Immature natural killer cell (primary cell): ENCODE measurements at places on chromosomes 3 and 15. TPM values are rescaled to one million over a fixed set of nuclear protein-coding genes. Genes with fewer than 3 reads are reported as not detected.

GRCh38 chr3:16647668-16648067, 42.4 kb upstream of the DAZL start:
- H3K4me1 ChIP-seq = no peaks in the 10 kb centered on the region
- peaks cover 3% of the 10 kb centered on the region for H3K36me3 ChIP-seq
- H3K27me3 ChIP-seq = no peaks in the 10 kb centered on the region
- no peak overlapping the region for H3K4me3 ChIP-seq

DNA sequence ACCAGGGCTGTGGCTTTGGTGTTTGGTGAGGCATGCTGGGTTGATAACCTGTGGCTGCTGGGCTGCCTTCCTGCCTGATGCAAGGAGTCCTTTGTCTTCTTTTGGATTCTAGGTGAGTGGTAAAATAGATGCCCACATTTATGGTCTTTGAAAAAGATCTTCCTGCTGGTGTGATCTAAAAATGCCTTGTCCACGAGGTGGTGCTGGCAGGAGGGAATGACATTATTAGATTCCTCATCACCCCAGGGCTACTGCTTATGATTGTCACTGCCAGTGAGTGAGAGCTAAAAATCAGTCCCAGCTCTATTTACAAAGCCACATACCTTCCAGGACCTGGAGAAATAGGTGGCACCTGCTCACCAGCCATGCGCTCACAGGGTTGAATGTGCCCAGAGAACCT, 355.5 kb upstream of the ROPN1 start:
- DNase-seq = no peak
- peaks cover 2% of the 10 kb centered on the region for H3K27me3 ChIP-seq
- no peaks in the 10 kb centered on the region for H3K36me3 ChIP-seq
- H3K4me1 ChIP-seq = no peaks in the 10 kb centered on the region

GRCh38 chr3:176055836-176056235, 1141.4 kb downstream of the TBL1XR1 start:
- H3K4me3 ChIP-seq = no peak overlapping the region
- H3K27ac ChIP-seq = no peak overlapping the region
- H3K4me1 ChIP-seq = no peaks in the 10 kb centered on the region
- no peak for DNase-seq
- H3K36me3 ChIP-seq = no peaks in the 10 kb centered on the region

- H3K4me1 ChIP-seq = peaks cover 13% of the 10 kb centered on the region
- H3K27me3 ChIP-seq = no peaks in the 10 kb centered on the region
- no peak for DNase-seq
Measured at GRCh38 chr3:175343946-175344345, 484.8 kb downstream of the NAALADL2 start.

GRCh38 chr3:79314962-79315361, 452.8 kb downstream of the ROBO1 start:
- no peak for DNase-seq
- H3K36me3 ChIP-seq = no peaks in the 10 kb centered on the region
- no peaks in the 10 kb centered on the region for H3K27me3 ChIP-seq
- H3K27ac ChIP-seq = no peak overlapping the region
- no peak overlapping the region for H3K4me3 ChIP-seq

DNA sequence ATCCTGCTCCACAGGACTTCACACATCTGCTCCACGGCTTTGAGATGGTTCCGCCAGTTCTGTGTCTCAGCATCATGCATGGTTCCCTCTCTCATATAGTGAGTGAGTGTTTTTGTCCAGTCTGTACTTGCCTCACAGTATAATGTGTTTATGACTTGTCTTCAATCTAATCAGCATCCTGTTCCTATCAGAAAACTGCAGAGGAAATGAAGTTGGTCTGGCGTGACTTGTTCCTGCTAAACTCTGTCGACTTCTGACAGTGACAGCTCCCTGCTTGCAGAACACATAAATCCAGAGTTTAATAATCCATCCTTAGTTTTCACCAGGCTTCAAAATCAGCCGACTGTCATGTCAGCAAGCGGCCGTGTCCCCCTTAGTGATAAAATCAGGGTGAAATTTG, 222.3 kb downstream of the SLCO3A1 start:
- no peaks in the 10 kb centered on the region for H3K36me3 ChIP-seq
- H3K27me3 ChIP-seq = peaks cover 2% of the 10 kb centered on the region
- peaks cover 43% of the 10 kb centered on the region for H3K4me1 ChIP-seq
- no peak for DNase-seq
- peak overlapping the region; percentile 5 for H3K27ac ChIP-seq

DNA sequence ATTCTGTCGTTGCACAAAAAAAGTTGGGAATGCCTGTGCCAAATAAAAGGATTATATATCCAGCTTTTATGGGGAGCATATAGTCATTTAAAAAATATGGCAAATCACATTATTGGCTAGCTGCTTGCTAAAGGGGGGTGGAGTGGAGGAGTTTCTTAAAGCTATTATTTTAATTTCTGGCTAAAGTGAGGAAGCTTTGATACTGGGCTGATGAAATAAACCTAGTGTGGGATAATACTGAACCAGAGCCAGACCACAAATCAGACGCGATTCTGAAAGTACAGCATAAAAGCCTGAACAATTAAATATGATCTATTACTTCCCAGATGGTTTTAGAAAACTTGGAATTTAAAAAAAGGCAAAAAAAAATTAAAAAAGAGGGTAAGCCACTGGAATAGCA, 14.4 kb downstream of the POLR2M start:
- no peak overlapping the region for H3K27ac ChIP-seq
- peaks cover 6% of the 10 kb centered on the region for H3K4me1 ChIP-seq
- H3K27me3 ChIP-seq = no peaks in the 10 kb centered on the region
- no peak for DNase-seq

GRCh38 chr15:72813345-72814004, 29.9 kb upstream of the ADPGK start:
- no peak overlapping the region for H3K4me3 ChIP-seq
- H3K36me3 ChIP-seq = no peaks in the 10 kb centered on the region
- peaks cover 7% of the 10 kb centered on the region for H3K27me3 ChIP-seq
- no peak for DNase-seq

- H3K4me3 ChIP-seq = peak within 1 kb of the TSS; percentile 93
- H3K4me1 ChIP-seq = peaks cover 24% of the 10 kb centered on the region
- no peaks in the 10 kb centered on the region for H3K27me3 ChIP-seq
- DNase-seq = peak; percentile 76
- H3K27ac ChIP-seq = peak within 1 kb of the TSS; percentile 92
- no peaks in the 10 kb centered on the region for H3K36me3 ChIP-seq
Measured at GRCh38 chr15:63121382-63122001, at the start of gene LACTB. Gene LACTB (plus strand): TSS chr15:63121861. CDS start chr15:63121872, 11 bp downstream.

- H3K36me3 ChIP-seq = no peaks in the 10 kb centered on the region
- DNase-seq = no peak
Measured at GRCh38 chr3:5840056-5840455, 652.5 kb downstream of the EDEM1 start.

- H3K4me3 ChIP-seq = no peak overlapping the region
- no peak overlapping the region for H3K27ac ChIP-seq
- H3K27me3 ChIP-seq = no peaks in the 10 kb centered on the region
Measured at GRCh38 chr3:130737622-130738021, 9.0 kb downstream of the PIK3R4 start.

GRCh38 chr3:194282436-194283122, 68.5 kb downstream of the CPN2 start:
- no peak overlapping the region for H3K27ac ChIP-seq
- H3K36me3 ChIP-seq = no peaks in the 10 kb centered on the region
- no peak for DNase-seq
- H3K4me1 ChIP-seq = peaks cover 21% of the 10 kb centered on the region

GRCh38 chr3:23302271-23302670, 99.1 kb downstream of the UBE2E2 start:
- H3K4me1 ChIP-seq = no peaks in the 10 kb centered on the region
- no peak for DNase-seq
- no peaks in the 10 kb centered on the region for H3K36me3 ChIP-seq
- no peak overlapping the region for H3K4me3 ChIP-seq
- H3K27ac ChIP-seq = no peak overlapping the region
- H3K27me3 ChIP-seq = peaks cover 4% of the 10 kb centered on the region

- H3K4me3 ChIP-seq = no peak overlapping the region
- no peak overlapping the region for H3K27ac ChIP-seq
- H3K27me3 ChIP-seq = peaks cover 2% of the 10 kb centered on the region
- no peaks in the 10 kb centered on the region for H3K36me3 ChIP-seq
- no peaks in the 10 kb centered on the region for H3K4me1 ChIP-seq
- no peak for DNase-seq
Measured at GRCh38 chr3:63519426-63519825, 133.0 kb upstream of the SNTN start.

DNA sequence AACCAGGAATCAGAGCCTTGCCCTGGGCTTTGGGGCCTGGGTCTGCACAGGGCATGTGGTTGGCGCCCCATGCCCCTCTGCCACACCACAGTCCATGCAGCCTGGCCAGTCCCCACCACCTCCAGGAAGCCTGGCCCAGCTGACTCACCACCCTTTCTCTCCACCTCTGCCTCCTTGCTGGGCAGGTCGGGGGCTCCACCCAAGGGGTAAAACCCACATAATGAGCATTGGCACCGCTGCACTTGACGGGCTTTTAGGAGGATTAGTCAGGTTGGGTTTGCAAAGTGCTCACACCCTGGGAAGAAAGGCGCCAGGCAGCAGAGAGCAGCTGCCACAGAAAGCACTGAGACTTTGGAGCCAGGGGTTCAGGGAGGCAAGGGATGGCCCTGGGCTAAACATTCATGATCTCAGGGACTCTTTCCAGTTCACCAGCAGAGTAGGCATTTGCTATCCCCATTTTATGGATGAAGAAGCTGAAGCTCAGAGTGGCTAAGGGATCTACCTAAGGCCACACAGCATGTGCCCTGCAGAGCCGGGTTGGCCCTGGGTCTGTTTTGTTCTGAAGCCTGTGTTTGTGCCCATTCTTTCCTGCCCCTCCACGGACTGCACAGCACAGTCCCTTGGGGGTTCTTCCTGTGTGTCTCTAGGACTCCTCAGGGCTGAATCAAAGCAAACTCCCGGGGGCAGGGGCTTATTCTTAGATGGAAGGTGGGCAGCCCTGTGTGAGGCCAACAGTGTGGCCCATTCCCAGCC, 113.4 kb downstream of the ETFA start:
- H3K27ac ChIP-seq = no peak overlapping the region
- H3K36me3 ChIP-seq = peaks cover 4% of the 10 kb centered on the region
- H3K4me3 ChIP-seq = no peak overlapping the region
- H3K4me1 ChIP-seq = no peaks in the 10 kb centered on the region
- H3K27me3 ChIP-seq = peaks cover 7% of the 10 kb centered on the region

DNA sequence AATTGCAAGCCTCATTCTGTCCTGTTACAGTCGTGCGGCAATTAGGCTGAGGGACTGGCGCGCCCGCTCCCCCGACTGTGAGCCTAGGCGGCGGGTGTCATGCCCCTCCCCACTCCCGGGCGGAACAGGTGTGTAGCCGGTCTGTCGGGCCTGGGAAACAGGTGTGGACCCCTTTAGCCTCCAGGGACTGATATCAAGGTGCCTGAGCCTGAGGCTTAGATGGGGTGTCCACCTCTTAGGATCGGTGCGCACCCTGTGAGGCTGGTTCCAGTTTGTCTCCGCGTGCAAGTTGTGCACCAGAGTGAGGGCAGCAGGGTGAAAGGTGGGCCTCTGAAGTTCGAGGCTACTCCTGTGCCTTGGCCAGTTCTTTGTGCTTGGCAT, 686 bp downstream of the VPS8 start:
- peak overlapping the region; percentile 95 for H3K27ac ChIP-seq
- peaks cover 42% of the 10 kb centered on the region for H3K4me1 ChIP-seq
- DNase-seq = no peak
- peaks cover 11% of the 10 kb centered on the region for H3K36me3 ChIP-seq
- H3K4me3 ChIP-seq = peak overlapping the region; percentile 99
- H3K27me3 ChIP-seq = peaks cover 8% of the 10 kb centered on the region

DNA sequence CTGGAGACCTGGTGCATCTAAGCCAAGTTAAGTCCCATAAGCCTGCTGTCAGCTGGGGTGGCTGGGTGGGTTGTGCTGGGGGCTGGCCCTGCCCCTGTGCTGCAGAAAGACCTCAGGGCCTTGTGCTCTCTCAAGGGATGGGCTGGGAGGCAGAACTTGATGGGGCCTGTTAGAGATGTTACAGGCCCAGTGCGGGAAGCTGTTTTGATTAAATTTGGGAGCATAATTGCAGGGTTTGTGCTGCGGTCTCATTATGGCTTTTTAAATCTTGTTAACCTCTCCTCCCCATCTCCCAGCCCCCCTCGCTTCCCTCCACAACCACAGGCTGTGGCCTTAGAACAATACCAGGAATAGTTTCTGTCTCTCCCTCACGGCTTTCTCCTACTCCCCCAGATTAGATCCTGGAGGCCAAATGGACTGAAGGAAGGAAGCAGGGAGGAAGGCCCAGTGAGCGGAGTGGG, 87.6 kb upstream of the TLE3 start:
- no peaks in the 10 kb centered on the region for H3K36me3 ChIP-seq
- H3K27ac ChIP-seq = no peak overlapping the region
- no peaks in the 10 kb centered on the region for H3K4me1 ChIP-seq
- H3K4me3 ChIP-seq = no peak overlapping the region
- no peak for DNase-seq

GRCh38 chr15:100879464-100880138, at the start of gene ALDH1A3:
Gene ALDH1A3 (plus strand): TSS chr15:100879831. CDS start chr15:100879908, 77 bp downstream.
- H3K4me3 ChIP-seq = peak within 1 kb of the TSS; percentile 9
- peaks cover 5% of the 10 kb centered on the region for H3K4me1 ChIP-seq
- H3K27ac ChIP-seq = no peak within 1 kb of the TSS
- no peak for DNase-seq

GRCh38 chr3:185959609-185960521, 22.1 kb upstream of the TRA2B start:
- no peaks in the 10 kb centered on the region for H3K36me3 ChIP-seq
- H3K27me3 ChIP-seq = peaks cover 1% of the 10 kb centered on the region
- DNase-seq = no peak
- H3K4me1 ChIP-seq = no peaks in the 10 kb centered on the region
- H3K27ac ChIP-seq = no peak overlapping the region

GRCh38 chr3:45841420-45841756, 531 bp downstream of the LZTFL1 start:
- H3K27ac ChIP-seq = peak overlapping the region; percentile 96
- peaks cover 8% of the 10 kb centered on the region for H3K27me3 ChIP-seq
- no peak for DNase-seq
- H3K36me3 ChIP-seq = no peaks in the 10 kb centered on the region
- peaks cover 22% of the 10 kb centered on the region for H3K4me1 ChIP-seq

DNA sequence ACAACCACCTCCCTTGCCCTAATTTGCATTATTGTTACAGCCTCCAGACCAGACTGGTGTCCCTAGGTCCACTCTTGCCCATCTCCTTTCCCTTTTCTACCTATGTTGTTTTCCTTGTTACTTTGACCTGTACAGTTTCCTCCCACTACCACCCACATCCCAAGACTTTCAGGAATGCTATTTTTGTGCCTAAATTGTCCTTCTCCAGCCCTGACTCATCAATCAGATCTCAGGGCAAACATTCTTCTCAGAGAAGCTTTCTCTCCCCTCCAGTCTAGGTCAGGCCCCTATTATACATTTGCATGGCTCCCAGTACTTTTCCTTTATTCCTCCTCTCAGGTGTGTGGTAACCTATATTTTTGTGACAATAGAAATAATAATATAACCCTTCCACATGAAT, 241.5 kb downstream of the IGSF11 start:
- DNase-seq = no peak
- H3K36me3 ChIP-seq = no peaks in the 10 kb centered on the region
- no peak overlapping the region for H3K4me3 ChIP-seq
- no peaks in the 10 kb centered on the region for H3K4me1 ChIP-seq
- no peaks in the 10 kb centered on the region for H3K27me3 ChIP-seq

The COLQ gene
- 27.8 TPM for polyA plus RNA-seq

The GP5 gene
- polyA plus RNA-seq = 0.37 TPM

The MUC20 gene
- not detected for polyA plus RNA-seq

The PLIN1 gene
- polyA plus RNA-seq = not detected

The CKMT1B gene
- polyA plus RNA-seq = not detected

The SLC6A11 gene
- not detected for polyA plus RNA-seq

The PGBD4 gene
- 0.53 TPM for polyA plus RNA-seq

The IL17RB gene
- not detected for polyA plus RNA-seq

The PRICKLE2 gene
- polyA plus RNA-seq = 0.64 TPM

The LRRN1 gene
- polyA plus RNA-seq = not detected

The MYRIP gene
- not detected for polyA plus RNA-seq

The NANOGP8 gene
- not detected for polyA plus RNA-seq

The EXD1 gene
- not detected for polyA plus RNA-seq

The TLE3 gene
- 3.9 TPM for polyA plus RNA-seq
